ENCODE measurements at places on chromosomes 13 and 19. TPM values are rescaled to one million over a fixed set of nuclear protein-coding genes. Genes with fewer than 3 reads are reported as not detected.

DNA sequence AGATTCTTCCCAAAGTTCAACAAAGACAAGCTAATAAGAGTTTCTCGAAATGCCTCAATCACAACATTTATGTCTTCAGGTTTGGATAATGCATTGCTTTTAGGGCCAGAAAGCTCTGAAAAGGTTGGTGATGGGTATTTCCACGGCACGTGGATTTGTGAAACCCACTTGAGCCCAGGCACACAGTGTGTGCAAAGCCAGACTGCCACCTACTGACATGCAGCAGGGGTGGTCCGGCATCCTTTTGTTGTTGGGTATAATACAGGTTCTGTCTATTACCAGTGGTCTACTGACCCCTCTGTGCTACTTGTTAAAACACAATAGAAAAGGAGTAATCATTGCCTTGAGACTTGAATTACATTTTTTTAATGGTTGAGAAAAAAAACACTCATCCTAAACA is 225.6 kb downstream of the RAP2A start:
- no peak for DNase-seq

The SHISA7 gene
- polyA plus RNA-seq, result 0.13 TPM

GRCh38 chr13:46267166-46267565 is 55.4 kb downstream of the LRRC63 start:
- DNase-seq, result no peak

The PSG7 gene
- polyA plus RNA-seq, result not detected

DNA sequence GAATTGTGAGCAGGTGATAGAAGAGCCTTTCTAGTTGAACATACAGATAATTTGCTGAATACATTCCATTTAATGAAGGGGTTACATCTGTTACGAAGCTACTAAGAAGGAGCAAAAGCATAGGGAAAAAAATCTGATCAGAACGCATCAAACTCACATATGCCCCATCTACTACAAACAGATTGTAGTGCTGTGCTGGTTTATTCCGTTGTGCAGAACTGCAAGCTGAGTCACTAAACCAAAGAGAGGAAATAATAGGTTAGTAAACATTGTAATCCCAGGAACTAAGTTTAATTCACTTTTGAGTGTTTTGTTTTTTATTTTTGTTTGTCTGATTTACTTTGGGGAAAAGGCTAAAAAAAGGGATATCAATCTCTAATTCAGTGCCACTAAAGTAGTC is 136.3 kb downstream of the CDK8 start:
- DNase-seq, result no peak

The TMEM238 gene
- polyA plus RNA-seq, result 0.32 TPM

DNA sequence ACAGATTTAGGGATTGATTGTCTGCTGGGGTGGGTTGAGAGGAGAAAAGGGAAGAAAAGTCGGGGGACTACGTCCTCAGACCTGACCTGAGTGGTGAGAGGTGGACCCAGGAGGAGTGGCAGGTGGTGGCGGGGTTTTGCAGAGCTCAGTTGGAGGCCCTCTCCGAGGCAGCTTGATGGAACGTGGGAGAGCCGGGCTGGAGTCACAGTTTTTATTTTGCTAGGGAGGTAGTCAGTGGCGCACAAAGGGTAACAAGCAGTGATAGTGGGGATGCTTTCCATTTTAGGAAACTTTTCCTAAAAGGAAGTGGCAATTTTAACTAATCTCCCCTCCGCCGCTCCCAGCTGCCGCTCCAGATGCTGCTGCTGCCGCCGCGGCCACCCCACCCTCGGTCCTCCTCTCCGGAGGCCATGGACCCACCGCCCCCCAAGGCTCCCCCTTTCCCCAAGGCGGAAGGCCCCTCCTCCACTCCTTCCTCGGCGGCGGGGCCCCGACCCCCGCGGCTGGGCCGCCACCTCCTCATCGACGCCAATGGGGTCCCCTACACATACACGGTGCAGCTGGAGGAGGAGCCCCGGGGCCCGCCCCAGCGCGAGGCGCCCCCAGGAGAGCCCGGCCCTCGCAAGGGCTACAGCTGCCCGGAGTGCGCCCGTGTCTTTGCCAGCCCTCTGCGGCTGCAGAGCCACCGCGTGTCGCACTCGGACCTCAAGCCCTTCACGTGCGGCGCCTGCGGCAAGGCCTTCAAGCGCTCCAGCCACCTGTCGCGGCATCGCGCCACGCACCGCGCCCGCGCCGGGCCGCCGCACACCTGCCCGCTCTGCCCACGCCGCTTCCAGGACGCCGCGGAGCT is 1.1 kb upstream of the ZNF581 start:
- DNase-seq, result no peak

DNA sequence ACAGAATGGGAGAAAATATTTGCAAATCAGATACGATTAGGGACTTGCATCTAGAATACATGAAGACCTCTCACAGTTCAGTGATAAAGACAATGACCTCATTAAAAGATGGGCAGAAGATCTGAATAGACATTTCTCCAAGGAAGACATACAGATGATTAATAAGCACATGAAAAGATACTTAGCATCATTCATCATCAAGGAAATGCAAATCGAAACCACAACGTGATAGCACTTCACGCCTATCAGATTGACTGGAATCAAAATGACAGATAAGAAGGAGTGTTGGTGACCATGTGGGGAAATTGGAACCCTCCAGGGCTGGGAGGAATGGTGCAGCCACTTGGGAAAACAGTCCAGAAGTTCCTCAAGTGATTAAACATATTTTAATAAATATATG is 25.8 kb downstream of the CFAP97D2 start:
- no peak for DNase-seq

GRCh38 chr13:48560657-48561337 is 27.9 kb upstream of the RCBTB2 start:
- DNase-seq, result no peak

The CLEC4G gene
- polyA plus RNA-seq, result not detected

The CKM gene
- polyA plus RNA-seq, result 0.79 TPM

DNA sequence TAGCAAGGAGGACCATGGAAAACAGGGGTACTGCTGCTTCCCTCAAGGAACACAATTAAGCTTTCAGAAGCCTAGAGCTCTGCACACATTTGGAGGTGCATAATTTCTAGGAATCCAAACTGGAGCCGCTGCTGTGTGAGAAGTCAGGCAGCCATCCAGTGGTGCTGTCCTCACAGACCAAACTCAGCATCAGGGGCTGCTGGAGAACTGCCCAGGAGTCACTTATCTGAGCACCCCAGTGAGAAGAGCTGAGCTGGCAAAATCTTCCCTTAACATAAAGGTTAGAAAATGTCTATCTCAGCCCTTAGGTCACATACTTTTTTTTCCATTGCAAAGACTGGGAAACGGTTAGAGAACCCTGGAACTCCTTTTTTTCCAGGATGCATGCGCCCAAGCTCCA is 72.8 kb downstream of the ATP7B start:
- no peak for DNase-seq

DNA sequence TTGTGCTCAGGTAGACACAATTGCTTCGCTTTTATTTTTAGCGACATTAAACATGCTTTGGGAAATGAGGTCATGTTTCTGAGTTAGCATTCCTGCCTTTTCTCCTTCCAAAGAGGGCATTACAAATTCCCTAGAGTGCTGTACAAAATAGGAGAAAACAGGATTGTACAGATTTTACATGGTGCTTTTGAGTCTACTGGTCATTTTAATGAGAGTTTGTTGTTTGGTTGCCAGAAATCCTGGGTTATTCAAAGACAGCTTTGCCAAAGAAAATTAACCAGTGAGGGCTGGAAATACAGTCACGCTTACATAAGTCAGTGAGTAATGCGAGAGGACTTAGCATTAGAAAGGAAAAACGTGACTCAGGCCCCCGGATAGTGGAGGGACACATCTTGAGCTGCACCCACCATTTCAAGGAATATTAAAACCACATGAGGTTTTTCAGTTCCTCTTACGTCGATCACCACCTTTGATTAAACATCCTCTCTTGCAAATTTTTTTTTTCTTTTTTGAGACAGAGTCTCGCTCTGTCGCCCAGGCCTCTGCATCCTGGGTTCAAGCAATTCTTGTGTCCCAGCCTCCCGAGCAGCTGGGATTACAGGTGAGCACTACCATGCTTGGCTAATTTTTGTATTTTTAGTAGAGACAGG is 55.4 kb downstream of the SACS start:
- DNase-seq, result no peak

DNA sequence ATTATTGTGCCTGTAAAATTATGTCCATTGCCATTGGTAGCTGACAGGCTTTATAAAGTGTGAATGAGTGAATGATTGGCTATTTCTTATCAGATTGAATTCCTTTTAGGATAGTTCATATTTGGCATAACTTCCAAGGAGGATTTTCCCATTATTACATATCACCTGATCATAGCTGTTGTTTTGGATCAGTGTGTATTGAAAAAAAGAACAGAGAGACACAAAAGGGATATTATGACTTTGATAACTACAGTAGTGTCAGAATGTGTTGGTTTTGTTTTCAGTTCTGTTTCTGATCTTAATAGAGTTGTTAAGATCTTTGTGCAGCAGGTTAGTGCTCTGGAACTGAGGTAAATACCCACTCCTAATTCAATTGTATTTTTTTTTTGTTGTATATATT is 103.8 kb downstream of the LRCH1 start:
- no peak for DNase-seq

Data from right renal cortex interstitium (tissue), 3 donors.